Activated CD8-positive, alpha-beta T cell treated with anti-CD3 and anti-CD28 coated beads for 36 hours (primary cell): ENCODE measurements at places on chromosomes 7 and 10. TPM values are rescaled to one million over a fixed set of nuclear protein-coding genes. Genes with fewer than 3 reads are reported as not detected.

DNA sequence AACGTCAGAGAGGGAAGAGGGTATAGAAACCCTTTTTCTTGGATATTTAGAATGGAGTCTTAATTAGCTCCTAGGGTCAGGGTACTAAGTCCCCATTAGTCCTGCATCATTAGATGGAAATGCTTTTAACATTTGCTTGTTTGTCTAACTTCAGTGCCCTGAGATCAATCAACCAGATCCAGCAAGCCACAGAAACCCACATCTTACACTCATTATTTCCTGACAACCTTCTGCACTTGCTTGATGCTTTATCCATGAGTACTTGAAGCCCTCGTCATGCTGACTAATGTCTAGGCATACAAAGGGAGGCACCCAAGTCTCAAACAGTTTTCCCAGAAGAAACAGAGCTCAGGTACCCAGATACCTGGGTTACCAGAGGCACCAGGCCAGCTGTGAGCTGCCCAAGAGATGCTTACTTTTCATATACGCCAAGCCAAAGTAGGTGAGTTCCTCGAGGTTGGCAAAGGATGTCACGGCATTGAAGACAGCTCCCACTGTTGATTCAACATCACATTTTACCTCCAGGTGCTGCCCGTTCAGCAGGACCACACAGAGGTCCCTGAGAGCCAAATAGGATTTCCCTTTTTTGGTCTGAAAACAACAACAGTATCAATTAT is 42.7 kb downstream of the FRMPD2 start:
- DNase-seq, result no peak

GRCh38 chr10:3942937-3943489 is 158.0 kb upstream of the KLF6 start:
- no peak for DNase-seq

GRCh38 chr10:8556321-8556720 is 501.8 kb downstream of the GATA3 start:
- DNase-seq, result no peak

GRCh38 chr10:115706488-115707076 is 566.4 kb downstream of the GFRA1 start:
- DNase-seq, result peak; percentile 1

Gene CTBP2
- total RNA-seq, result 0.88 TPM

GRCh38 chr10:123203393-123204126 is 49.4 kb downstream of the BUB3 start:
- no peak for DNase-seq

DNA sequence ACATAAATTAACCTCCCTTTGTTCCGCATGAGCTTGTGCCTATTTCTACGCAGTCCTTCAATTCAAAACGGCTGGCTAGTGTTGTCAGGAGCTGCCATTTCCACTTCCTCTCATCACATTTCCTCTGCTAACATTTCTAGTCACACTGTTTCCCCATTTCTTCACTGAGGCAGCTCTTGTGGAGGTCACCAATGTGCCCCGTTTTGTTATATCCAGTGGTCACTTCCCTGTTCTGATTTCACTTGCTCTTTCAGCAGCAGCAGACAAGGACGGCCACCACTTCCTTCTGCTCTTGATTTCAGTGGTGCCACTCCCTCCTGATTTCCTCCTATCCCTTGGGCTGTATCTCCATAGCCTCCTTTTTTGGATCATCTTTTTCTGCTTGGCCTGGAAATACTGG is 64.8 kb upstream of the SEC61G start:
- no peak for DNase-seq

Gene ADAM22
- 2.3 TPM for total RNA-seq

- no peak for DNase-seq
Measured at GRCh38 chr10:33193701-33194521, 140.6 kb downstream of the NRP1 start.

- DNase-seq, result no peak
Measured at GRCh38 chr10:4865945-4866661, 40.1 kb downstream of the AKR1E2 start.

Gene FAM221A
- 7.5 TPM for total RNA-seq

DNA sequence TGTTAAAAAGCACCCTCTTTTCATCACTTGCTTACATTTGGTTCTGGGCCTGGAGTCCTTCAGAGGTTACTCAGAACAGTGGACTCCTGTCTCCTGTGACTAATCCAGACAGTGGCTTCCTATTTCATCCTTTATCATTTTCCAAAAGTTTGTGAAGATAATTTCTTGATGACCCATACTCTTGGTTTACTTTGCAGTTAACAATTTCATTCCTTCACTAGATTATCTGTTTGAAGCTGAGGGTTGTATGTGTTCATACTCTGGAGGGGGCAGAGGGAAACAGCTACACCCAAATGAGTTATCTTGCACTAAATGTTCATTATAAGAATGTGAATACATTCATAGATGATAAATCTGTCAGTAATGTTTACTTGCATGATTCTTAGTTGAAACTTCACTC is 124.7 kb downstream of the ZNF248 start:
- no peak for DNase-seq
